Islet precursor cell (in vitro differentiated cells): ENCODE measurements at places on chromosomes 4 and X.

- no peak for DNase-seq
Measured at GRCh38 chr4:84648178-84648577, 65.3 kb downstream of the CDS1 start.

GRCh38 chr4:88522702-88523324, 763 bp downstream of the PYURF start:
- peak; percentile 69 for DNase-seq

- DNase-seq = no peak
Measured at GRCh38 chrX:8890794-8891193, 89.6 kb upstream of the FAM9A start.

- peak; percentile 77 for DNase-seq
Measured at GRCh38 chr4:47287735-47288134, 175.8 kb downstream of the COMMD8 start.

DNA sequence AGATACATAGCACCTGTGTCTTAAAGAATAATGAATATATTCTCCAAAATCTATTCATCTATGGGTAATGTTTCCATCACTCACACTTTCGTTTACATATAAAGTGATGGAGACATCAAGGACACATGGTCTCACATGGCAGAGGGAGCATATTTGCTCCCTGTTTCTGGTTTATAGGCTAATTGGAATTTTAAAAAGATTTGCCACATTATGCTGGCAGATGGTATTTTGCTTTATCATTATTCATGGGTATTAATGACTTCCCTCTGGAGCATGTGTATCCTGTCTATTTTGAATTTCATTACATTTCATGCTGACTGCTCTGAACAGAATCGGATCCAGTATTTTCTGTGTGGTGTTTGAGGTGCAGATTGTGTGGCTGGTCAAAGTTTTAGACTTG, 79.0 kb downstream of the PDGFRA start:
- no peak for DNase-seq

DNA sequence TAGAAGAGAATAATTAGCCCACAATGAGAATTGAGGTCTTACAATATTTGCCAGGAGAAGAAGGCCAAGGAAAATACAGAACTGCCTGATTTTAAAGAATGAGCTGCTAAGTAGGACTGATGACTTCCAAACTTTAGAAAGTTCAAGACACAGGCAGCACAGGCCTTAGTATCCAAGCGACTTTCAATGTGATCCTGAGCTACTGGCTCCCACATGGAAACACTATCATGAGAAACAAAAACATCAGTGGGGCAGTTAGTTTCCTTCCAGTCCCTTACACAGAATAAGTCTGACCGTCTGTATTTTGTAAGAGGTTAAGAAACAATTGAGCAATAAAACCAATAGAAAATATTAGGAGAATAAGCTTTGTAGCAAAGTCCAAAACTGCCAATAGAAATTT, 251.4 kb downstream of the COL25A1 start:
- no peak for DNase-seq

- DNase-seq = no peak
Measured at GRCh38 chrX:118255921-118256320, 90.0 kb upstream of the WDR44 start.

- DNase-seq = no peak
Measured at GRCh38 chr4:182510836-182511235, 267.6 kb downstream of the TENM3 start.

GRCh38 chr4:181204109-181204508, 1039.1 kb upstream of the TENM3 start:
- no peak for DNase-seq

- no peak for DNase-seq
Measured at GRCh38 chrX:120768254-120768653, 107.4 kb downstream of the CT47B1 start.

DNA sequence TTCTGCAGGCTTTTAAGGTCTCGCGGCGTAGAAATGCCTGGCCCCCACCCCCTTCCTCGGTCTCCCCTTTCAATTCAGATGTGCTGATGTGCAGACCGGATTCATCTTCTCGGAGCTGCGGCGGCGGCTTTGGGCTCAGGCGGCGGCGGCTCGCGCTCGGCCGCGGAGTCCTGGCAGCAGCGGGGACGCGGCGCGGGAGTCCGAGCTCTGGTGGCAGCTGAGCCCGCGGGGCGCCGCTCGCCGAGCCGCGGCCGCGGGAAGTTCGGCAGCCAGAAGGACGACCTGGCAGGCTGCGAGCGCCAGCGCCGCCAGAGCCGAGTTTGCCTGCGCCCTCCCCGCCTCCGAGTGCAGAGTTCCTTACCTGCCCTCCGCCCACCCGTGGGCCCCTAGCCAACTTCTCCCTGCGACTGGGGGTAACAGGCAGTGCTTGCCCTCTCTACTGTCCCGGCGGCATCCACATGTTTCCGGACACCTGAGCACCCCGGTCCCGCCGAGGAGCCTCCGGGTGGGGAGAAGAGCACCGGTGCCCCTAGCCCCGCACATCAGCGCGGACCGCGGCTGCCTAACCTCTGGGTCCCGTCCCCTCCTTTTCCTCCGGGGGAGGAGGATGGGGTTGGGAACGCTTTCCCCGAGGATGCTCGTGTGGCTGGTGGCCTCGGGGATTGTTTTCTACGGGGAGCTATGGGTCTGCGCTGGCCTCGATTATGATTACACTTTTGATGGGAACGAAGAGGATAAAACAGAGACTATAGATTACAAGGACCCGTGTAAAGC, 448 bp downstream of the TLL1 start:
- DNase-seq = peak; percentile 77

- DNase-seq = no peak
Measured at GRCh38 chrX:123675154-123675553, 57.7 kb downstream of the THOC2 start.

DNA sequence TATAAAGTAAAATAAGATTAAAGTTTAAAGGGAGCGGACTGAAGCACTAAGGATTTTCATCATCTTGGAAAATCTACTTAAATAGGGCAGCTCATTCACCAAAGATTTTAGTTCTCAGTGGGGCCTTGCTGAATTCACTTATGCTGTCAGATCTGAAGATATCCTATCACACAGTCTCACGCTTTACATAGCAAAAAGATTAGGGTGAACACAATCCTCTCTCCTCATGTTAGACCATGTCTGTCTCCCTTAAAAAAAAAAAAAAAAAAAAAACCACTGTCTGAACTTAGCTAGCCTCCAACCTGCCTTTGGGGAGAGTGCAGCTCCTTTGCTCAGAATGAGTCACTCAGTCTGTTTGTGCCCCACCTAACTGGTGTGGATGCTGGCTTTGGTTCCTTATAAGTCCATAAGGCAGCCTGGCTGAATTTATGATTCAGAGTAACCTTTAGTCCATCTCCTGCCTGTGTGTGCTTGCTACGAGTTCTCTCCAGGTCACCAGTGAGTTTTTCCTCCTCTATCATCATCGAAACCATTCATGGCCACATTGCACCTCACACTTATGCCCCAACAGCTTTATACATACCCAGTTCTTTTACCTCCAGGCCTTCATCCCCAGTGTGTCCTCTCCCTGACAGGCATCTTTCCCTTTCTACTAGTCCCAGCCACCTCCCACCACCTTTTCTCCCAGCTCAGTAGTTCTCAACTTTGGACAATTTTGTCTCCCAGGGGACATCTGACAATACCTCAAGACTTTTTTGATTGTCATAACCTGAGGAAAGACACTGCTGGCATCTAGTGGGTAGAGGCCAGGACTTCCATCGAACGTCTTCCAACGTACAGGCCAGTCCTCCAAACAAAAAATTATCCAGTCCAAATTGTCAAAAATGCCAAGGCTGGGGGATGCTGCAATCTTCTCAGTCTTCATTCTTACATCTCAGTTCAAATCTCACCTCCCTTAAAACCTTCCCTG, 220.7 kb upstream of the EMCN start:
- DNase-seq = peak; percentile 82

DNA sequence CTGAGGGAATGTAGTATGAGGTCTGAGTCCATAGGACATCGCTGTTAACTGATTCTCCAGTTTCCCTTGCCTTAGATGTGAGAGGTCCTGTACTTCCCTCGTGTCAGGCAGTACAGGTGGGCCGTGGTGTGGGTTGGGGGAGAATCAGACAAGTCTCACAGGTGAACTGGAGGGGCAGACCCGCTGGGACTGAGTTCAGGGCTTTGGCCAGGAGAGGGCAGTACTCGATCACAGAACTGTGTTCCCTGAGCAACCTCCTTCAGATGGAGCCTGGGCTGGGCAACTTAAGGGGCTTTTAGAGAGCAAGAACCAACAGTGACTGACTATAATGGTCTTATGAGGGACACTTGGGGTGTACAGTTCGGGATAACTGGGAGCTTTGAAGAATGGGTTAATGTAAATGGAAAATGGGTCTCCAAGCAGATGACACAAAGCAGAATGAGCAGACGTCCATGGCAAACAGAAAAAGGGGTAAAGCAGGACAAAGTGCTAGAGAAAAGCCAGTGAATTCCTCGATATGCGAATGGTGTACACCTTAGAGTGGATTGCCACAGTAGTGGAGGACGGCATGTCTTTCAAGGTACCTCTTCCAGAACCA, 83.6 kb downstream of the CCNG2 start:
- DNase-seq = peak; percentile 88

DNA sequence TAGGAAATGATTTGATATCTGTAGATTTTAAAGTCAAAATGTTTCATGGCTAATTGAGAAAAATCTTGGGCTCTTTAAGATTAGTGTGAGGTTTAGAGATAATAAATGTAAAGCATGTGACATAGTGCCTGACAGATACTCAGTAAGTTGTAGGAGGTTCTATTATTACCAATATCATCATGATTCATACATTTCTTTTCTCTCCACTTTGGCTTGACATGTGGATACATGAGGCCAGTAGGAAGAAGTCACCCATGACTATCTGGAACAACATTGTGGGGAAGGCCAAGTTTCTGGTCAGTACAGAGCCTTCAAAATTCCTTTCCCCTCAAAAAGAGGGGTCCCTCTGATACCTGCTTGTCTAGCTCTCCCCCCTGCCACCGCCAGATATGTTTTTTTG, 91.2 kb upstream of the SORBS2 start:
- no peak for DNase-seq

DNA sequence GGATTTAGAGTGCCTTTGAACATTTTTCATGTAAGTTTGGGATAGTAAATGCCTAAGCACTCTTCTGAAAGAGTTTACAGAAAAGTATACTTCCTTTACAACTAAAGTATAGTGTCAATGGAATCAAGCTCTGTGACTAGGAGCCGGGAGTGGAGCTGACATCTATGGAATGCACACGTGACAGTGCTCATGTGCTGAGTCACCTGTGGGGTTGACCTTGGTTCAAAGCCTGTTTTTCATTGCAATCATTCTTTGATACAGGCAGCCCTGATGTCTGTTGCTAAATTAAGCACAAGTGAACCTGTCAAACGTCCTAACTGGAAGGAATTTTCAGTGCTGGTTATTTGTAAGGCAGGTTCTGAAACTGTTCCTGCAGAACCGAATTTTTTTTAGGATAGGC, 82.5 kb downstream of the GPAT3 start:
- DNase-seq = peak; percentile 80

- no peak for DNase-seq
Measured at GRCh38 chr4:153545822-153546221, 79.7 kb downstream of the TMEM131L start.

GRCh38 chr4:38365748-38366310, 298.2 kb upstream of the KLF3 start:
- no peak for DNase-seq

DNA sequence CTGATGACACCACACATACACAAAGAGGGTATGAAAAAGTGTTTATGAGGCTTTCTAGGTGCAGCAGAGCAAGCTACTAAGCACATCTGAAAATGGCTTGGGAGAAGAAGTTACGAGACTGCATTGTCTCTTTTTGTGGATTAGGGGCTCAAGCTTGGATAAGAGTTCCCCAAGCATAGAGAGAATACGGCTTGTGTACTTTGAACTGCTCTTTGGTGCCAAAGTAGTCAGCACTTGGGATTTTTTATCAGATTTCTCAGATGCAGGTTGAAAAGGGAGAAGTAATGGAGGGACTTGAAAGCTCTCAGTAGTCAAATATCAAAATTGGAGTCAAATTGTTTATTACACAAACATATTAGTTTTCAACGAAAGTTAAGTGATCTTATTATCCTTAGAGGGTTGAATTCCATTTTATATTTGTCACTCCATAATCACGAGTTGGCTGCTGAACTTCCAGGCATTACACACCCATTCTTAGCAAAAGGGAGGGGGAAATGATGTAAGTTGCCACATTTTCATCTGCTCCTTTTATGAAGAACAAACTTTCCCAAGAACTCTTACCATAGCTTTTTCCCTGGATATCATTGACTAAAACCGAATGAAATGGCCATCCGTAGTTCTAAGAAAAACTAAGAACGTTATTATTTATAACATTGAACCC, 1904.9 kb downstream of the PCDH7 start:
- DNase-seq = no peak

GRCh38 chrX:138917781-138918180, 206.3 kb upstream of the FGF13 start:
- no peak for DNase-seq

GRCh38 chrX:23904096-23904495, 3.6 kb downstream of the APOO start:
- DNase-seq = no peak

- DNase-seq = peak; percentile 63
Measured at GRCh38 chr4:123871341-123871740, 474.7 kb downstream of the SPRY1 start.

DNA sequence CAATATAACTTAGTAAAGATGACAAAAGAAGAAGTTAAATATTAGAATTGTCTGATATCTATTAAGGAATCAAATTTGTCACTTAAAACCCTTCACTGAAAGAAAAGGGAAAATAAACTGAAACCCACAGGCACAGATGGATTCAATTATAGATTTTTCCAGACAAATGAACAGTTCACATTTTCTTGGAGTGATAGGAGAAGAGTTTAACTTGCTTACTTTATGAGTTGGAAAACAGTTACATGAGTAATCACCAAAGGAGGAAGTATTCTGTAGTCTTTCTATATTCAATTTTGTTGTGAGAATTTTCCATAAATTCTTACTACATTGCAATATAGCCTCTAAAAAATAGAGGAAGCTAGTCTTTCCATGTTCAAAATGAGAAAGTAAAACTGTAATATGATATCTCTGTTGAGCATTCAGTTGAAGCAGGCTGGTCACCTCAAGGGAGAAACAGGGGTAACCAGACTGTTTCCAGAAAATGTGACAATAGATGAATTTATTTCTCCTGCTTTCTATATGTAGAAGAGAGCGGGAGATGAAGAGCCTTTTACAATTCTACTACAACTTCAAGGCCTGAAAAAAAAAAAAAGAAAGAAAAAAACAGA, 330.3 kb upstream of the EPHA5 start:
- DNase-seq = no peak

- DNase-seq = peak; percentile 88
Measured at GRCh38 chrX:49163555-49164419, 1.2 kb downstream of the MAGIX start.

GRCh38 chrX:138082896-138083295, 517.0 kb downstream of the ZIC3 start:
- DNase-seq = no peak

DNA sequence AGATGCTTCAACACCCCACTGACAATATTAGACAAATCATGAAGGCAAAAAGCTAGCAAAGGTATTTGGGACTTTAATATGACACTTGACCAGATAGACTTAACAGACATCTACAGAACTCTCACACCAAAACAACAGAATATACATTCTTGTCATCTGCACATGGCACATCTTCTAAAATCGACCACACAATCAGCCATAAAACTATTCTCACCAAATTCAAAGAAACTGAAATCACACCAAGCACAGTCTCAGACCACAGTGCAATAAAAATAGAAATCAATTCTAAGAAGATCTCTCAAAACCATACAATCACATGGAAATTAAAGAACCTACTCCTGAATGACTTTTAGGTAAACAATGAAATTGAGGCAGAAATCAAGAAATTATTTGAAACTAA, 340.8 kb downstream of the PPP1R2C start:
- DNase-seq = no peak

GRCh38 chr4:102037566-102037965, 247.0 kb downstream of the BANK1 start:
- DNase-seq = no peak

GRCh38 chr4:26489101-26489985, 941 bp downstream of the CCKAR start:
- peak; percentile 15 for DNase-seq
